Stimulated activated CD4-positive, alpha-beta T cell treated with anti-CD3 and anti-CD28 coated beads, Interleukin-1b, Interleukin-23, amount 100 ng/mL, for 48 hours (primary cell): ENCODE measurements at places on chromosomes 1 and 21.

DNA sequence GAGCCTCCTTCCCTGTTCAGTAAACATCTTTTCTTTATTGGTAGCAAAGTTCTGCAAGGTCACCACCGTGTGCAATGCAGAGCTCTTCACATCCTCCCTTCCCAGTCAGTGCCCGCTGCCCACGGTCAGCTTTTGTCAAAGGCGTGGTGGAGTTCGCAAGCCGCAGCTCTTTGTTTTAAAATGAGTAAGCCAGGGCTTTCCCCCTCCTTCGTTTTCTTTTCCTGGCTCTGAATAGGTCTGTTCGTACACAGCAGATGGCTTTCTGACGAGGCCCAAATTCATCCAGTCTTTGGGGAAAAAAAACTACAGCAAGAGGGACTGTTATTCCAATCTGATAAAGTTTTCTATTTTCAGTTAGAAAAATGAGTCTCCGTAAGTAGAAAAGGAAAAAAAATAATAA, 153.2 kb downstream of the LRIG2 start:
- DNase-seq, result no peak

GRCh38 chr1:91900562-91900961, 14.6 kb upstream of the TGFBR3 start:
- DNase-seq, result no peak

DNA sequence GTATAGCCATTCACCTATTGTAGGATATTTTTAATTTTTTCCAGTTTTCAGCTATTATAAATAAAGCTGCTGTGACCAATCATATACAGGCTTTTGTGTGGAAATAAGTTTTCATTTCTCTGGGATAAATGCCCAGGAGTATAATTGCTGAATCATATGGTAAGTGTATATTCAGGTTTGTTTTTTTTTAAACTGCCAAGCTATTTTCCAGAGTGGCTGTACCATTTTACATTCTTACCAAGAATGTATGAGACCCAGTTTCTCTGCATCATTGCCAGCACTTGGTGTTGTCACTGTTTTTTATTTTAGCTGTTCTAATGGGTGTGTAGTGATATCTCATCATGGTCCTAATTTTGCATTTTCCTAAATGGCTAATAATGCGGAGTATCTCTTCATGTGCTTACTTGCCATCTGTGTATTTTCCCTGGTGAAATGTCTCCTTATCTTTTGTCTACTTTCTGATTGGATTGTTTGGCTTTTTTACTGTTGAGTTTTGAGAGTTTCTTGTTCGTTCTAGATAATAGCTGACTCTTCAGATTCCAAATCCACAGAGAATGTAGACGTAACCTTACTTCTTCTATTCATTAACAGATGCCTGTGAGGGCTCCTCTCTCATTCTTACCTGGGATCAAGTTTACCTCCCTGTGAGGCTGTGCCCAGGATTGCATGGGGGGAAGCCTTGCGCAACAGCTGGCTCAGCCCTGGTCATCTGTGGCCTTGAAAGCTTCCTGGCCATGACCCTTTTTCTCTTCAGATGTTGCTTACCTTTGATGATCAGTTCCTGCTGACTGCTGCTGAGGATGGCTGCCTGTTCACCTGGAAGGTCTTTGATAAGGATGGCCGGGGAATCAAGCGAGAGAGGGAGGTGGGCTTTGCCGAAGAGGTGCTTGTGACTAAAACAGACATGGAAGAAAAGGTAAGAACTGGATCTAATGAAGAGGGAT, 42.6 kb downstream of the CFAP57 start:
- DNase-seq, result no peak

- no peak for DNase-seq
Observed at GRCh38 chr1:115182012-115182715, 92.9 kb upstream of the TSPAN2 start.

- DNase-seq, result no peak
Observed at GRCh38 chr1:103489935-103490334, 35.6 kb upstream of the RNPC3 start.

DNA sequence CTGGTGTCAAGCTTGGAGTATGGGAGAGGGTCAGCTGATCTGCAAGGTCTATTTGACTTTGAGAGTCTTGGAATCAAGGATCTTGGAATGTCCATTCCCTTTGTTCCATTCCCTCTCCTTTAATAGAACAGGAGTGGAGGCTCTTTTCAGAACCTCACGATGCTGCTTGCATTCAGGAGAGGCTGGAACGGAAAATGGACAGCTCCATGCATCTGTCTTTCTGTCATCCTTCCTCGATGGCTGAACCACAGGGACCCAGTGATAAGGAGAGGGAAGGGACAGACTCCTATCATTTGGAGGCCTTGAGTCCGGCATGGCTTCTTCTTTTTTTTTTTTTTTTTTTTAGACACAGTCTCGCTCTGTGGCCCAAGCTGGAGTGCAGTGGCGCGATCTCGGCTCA, 14.9 kb upstream of the LIN28A start:
- DNase-seq, result no peak

- no peak for DNase-seq
Observed at GRCh38 chr1:46692811-46693770, 21.4 kb downstream of the TEX38 start.

DNA sequence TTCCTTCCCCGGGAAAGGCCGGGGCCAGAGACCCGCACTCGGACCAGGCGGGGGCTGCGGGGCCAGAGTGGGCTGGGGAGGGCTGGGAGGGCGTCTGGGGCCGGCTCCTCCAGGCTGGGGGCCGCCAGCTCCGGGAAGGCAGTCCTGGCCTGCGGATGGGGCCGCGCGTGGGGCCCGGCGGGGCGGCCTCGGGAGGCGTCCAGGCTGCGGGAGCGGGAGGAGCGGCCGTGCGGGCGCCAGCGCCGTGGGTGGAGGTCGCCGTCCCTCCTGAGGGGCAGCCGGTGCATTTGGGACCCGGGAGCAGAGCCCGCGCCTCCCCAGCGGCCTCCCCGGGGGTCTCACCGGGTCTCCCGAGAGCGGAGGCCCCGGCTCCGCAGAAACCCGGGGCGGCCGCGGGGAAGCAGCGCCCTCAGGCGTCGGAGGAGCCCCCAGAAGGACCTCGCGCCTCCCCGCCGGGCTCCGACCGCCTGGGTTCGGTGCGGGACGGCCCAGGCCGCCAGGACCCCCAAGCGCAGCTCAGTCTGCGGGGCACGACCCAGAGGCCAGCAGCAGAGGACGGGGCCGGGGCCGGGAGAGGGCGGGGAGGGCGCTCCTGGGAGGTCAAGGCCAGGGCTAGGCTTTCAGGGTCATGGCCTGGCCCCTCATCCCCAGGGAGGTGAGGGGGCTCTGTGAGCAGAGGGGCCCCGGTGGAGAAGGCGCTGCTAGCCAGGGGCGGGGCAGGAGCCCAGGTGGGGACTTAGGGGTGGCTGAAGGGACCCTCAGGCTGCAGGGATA, 7.2 kb upstream of the SLX9 start:
- DNase-seq, result peak; percentile 51

DNA sequence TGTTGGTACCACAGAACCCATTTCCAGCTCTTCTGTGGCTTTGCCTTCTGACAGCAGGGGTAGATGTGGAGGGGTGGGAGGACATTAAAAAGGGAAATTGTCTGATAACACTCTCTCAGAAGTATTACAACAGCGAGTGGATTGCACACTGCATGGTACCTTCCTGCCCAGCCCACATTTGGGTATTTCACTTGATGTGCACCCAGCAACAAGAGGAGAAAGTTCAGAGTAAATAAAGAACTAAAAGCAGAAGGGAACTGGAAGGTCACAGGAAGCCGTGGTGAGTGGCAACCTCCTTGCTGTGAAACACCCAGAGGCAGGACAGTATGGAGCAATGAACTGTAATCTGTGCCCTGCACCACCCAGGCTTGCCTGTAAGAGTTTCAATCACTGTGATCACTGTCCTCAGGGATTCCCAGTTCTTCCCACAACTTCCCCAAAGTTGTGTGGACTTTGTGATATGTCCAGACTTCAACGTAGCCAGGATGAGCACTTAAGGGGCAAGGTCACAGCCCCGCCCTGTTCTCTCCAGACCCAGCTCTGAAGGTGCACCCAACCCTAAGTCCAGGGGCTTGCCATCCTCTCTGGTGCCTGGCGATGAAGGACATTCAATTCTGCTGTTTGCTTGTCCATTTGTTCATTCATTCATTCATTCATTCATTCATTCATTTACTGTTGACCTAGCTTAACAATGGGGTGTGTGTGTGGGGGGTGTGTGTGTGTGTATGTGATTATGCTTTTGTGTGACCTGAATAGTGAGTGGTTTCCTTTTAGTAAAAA, 18.7 kb upstream of the F5 start:
- DNase-seq, result peak; percentile 51

DNA sequence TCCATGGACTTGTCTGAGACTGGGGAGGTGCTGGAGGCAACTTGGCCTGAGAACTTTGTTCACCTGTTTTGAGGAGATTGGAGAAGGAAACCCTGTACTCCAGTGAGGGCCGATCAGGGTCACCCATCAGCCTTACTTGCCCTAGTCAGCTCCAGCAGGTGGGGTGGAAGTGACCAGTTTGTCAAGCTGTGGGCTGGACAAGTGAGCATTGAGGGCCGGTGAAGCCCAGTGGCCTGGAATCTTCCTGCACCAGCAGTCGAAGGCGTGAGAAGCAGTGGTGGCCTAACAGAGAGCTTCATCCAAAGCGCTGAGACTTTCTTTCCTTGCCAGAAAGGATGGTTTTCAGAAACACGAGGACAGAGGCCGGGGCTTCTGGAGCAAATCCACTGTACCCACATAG, 9.6 kb downstream of the SLC37A1 start:
- DNase-seq, result no peak

- no peak for DNase-seq
Observed at GRCh38 chr1:205417870-205418635, 3.8 kb downstream of the LEMD1 start.

DNA sequence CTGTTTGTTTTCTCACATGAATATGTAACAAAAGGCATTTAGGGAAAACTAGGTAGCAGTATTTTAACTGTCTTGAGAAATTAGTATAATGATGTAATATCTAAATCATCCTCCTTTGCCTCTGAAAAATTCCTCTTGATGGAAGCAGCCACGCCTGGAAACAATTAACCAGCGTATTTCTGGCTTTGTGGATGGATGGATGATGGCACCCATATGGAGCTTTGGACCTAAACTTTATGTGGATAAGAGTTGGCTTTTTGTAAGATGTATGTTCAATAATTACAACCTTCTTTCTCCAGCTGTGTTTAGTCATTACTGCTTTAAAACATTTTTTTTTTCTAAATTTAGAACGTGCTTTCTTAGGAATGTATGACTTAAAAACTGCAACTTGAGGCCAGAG, 12.7 kb downstream of the CDCA8 start:
- no peak for DNase-seq

DNA sequence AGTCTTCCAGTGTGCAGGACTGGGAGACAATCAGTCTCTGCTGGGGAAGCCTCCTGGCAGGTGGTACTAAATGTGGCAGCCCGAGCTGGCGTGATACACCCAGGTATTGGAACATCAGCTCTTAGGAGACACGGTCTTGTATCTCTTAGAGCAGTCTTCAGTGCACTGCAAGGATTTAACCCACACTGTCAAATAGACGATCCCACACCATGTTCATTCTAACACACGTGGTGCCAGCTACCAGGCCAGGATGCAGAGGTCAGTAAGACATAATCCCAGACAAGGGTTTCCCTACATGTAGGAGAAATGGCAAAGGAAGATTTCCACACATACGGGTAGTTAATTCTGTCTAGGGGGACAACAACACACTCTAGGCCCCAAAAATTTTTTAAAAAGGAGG, 8.7 kb downstream of the TRIM11 start:
- DNase-seq, result no peak

DNA sequence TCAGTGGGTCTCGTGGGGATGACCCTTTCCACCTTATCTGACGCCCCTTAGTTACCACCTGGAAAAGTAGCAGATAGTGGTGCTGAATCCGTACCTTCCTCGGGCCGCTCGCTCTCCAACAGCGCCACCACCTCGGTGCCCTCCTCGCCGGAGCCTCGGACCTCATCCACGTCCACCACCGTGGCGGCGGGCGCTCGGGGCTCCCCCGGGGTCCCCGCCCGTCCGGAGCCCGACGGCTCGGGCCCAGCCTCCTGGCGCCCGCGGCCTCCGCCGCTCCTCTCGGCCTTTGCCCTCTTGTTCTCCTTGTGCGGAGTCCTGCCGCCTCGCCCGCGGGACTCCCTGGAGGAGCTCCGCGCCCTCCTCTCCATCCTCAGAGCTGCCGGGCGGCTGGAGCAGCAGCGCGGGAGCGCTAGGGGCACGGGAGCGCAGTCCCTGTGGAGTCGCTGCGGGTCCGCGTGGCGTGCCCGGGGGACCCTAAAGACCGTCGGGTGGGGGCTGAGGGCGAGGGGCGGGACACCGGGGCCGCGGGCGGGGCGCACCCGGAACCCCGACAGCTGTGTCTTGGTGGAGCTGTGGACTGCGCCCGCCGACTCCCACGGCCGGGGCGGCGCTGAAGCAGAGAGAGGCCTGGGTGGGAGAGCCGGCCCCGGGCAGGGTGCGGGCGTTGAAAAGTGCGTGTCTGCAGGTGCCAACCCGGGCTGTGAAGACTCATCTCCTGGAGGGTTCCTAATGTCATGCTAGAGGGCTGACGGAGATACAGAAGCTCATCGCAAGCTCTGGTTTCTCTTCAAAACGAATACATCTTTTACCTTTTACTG, at the start of gene NPHS2:
TSS of gene NPHS2 (minus strand) at position 452 of the 818 bp plus-strand sequence. CDS start at position 368, 84 bp downstream.
- DNase-seq, result no peak

DNA sequence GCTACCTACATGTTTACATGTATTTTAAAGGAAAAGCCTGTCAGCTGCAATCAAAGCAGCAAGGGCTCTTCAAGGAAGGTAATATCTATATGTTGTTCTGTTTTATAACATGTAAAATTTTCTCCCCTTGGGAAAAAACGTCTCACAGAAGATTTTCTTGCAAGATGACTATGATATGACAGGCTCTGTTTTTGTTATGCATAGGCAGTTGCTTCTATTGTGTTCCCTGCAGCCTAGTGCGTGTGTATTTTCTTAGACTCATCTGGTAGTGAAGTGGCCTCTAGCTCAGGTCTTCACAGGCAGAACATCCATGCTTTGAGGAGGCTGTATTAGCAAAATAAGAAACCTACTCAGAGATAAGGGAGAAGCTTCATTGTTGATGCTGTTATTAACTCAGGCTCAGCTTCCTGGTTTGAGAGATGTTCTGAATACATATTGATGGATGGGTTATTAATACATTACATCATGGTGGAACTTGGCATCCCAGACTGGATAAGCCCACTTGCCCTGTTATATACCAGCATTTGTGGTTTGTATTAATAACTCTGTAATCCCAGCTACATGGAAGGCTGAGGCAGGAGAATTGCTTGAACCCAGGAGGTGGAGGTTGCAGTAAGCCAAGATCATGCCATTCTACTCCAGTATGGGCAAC, 35.8 kb downstream of the LAMC1 start:
- DNase-seq, result no peak

GRCh38 chr1:235429143-235429542, 61.9 kb downstream of the TBCE start:
- DNase-seq, result no peak

DNA sequence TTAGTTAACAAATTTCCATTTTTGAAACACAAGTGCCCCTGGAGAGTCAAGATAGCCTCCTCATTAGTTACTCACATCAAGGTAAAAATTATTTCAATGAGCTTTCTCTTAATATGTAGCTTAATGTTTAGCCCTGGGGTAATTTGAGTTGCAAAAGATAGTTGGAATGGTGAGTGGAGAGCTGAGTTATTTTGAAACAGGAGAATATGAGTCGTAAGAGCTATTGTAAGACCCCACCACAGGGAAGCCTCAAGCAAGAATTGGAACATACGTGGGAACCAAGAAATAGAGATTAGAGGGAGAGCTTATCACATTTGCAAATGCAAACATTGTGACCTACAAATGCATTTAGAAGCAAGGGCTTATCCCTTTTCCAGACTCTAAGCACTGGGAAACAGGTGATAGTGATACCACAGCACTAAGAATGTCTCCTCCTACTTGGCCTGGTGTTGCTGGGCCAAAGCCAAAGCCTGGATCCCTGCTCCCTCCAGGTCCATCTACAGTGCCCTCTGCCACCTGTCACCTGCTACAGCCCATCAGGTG, 635.1 kb downstream of the PTPRC start:
- no peak for DNase-seq

- DNase-seq, result no peak
Observed at GRCh38 chr1:84889437-84889836, 3.6 kb downstream of the LPAR3 start.
